ENCODE measurements at places on chromosomes 5 and 9.

GRCh38 chr5:14834584-14835550 is 36.7 kb downstream of the ANKH start:
- no peak for DNase-seq

GRCh38 chr5:91049800-91050199 is 333.3 kb downstream of the ARRDC3 start:
- no peak for DNase-seq

DNA sequence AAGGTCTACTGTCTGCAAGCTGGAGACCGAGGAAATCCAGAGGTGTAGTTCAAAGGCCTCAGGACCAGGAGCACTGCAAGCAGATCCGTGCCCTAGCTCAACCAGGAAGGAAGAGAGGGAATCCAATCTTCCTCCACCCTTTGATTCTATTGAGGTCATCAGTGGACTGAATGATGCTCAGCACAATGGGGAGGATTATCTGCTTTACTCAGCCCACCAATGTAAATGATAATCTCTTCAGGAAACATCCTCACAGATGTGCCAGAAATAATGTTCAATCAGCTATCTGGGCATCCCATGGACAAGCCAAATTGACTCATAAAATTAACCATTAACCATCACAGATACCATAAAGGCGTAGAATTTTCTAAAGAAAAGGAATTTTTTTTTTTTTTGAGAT is 92.0 kb downstream of the BASP1 start:
- DNase-seq: no peak

DNA sequence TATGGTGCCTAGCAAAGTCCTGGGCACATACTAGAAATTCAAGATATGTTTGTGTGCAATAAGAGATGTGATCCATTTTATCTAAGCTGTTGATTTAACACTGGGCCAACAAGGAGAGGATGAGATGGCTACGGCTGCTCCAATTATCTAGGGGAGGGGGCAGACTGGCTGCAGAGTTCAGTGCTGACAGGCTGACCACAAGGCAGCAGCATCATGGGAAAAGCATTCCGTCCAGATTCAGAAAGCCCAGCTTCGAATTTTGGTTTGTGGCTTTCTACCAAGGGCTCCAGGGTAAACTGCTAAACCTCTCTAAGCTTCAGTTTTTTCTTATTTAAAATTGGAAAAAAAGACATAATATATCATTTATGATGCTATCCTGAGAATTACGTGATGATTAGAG is 385.1 kb upstream of the DAP start:
- no peak for DNase-seq
